ENCODE measurements at places on chromosomes 7 and 10.

GRCh38 chr10:106216085-106216484, 948.4 kb downstream of the SORCS1 start:
- DNase-seq: no peak

DNA sequence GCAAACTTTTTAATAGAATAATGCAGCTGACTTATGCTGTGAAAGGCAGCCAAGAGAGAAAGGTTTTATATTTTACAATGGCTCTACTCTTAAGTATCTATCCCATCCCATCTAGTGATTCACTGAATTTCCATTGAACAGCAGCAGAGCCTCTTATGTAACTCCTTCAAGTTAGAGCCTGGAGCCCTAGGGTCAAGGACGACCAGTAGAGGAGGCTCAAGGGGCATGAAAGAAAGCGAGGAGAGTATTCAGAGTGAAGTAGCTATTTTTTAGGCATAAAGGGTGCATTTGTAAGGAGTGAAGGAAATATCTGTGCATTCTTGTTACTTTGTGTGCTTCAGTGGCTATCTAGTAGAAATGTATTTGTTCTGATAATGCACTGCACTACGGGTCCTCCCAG, 180.2 kb upstream of the TPK1 start:
- no peak for DNase-seq

DNA sequence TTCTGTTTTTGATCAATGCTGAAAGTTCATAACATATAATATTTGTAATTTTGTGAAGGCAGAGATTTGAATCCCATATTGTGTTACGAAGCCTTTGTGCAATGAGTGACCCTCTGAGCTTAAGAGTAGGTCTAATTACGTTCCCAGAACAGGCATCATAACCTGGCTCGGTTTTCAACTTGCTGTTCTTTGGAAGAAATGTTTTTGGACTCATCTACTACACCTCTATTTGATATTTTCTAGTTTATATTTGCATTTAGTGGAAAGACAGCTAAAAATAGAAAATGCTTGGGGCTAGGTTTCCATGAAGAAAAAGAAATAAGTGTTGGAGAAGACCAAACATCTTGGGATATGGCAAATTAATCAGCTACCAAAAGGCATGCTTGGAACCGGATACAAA, 234.8 kb downstream of the AGMO start:
- no peak for DNase-seq

DNA sequence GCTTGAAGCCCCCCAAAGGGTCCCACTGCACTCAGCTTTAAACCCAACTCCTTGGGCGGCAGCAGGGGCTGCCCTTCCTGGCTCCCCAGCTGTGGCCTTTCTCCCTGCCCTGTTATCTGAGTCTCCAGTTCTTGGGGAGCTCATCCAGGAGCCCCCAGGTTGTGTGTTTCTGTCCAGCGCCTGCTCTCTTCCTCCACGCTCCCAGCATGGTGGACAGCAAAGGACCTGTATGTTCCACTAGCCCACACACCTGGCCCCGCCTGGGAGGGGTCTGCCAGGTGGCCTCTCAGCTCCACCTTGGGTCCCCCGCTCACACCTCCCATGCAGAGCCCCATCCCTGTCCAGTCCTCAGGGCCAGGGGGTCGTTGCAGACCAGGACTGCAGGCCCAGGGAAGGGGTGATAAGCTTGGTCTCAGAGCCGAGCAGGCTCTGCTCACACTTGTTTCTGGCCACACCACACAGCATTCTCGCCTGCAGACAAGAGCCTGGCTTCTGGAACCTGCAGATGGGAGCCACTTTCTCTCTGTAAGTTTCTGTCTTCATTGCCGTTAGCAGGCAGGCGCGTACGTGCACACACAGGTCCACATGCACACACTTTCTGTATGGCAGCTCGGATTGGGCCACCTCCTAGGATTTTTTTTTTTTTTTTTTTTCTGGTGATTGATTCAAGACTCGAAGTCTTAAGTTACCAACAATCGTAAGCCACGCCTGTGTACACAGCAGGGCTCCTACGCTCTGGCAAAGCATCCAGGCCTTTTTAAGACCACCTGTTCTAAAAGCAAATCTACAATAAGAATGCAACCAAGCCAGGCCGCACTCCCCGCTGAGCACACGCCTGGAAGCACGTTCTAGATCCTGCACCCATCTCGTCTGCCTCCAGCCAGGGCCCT, 104.6 kb downstream of the CYTH3 start:
- no peak for DNase-seq

All from right lobe of liver (tissue), 6 donors.